Activated T-helper 1 cell treated with anti-CD3 and anti-CD28 coated beads, Interleukin-12 subunit alpha, Interleukin-12 subunit beta, Interleukin-2, Interleukin-4 antibody, amounts not matched to agents 30 ng/mL and 10 ng/mL and 1 ng/mL, durations not matched to agents 14 hours and 24 hours and 36 hours (primary cell): ENCODE measurements at places on chromosomes 3 and 15. TPM values are rescaled to one million over a fixed set of nuclear protein-coding genes. Genes with fewer than 3 reads are reported as not detected.

GRCh38 chr15:62135532-62136134 lies 29.5 kb downstream of the C2CD4B start:
- no peak for DNase-seq

GRCh38 chr3:42707620-42708355 lies 5.2 kb upstream of the HHATL start:
- no peak for DNase-seq

DNA sequence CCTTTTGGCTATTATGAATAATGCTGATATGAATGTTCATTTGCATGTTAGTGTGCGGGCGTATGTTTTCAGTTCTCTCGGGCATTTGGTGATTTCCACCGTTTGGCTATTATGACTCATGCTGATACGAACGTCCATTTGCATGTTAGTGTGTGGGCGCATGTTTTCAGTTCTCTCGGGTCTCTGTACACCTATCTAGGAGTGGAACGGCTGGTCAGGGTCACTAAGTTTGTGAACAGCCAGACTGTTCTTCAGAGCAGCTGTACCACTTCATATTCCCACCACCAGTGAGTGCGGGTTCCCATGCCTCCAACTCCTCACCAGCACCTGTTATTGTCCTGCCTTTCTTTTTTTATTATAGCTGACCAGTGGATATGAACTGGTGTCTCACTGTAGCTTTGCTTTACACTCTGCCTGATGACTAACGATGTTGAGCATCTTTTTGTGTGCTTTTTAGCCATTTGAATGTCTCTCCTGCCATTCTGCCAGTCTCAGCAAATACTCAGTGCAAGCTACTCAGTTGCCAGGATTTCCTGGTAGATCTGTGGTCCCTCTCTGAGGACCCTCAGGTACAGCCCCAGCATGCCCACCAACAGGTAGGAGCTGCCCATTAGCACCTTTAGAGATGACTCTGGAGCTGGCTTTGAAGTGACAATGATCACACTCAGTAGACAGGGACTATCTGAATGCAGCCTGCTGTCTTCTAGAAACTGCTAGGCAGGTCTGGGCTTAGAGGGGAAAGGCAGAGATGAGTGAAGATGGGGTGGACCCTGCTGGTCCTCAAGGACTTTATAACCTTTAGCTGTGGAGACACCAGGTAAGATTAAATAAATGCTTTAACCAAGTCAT lies 141.1 kb downstream of the XXYLT1 start:
- DNase-seq: no peak

DNA sequence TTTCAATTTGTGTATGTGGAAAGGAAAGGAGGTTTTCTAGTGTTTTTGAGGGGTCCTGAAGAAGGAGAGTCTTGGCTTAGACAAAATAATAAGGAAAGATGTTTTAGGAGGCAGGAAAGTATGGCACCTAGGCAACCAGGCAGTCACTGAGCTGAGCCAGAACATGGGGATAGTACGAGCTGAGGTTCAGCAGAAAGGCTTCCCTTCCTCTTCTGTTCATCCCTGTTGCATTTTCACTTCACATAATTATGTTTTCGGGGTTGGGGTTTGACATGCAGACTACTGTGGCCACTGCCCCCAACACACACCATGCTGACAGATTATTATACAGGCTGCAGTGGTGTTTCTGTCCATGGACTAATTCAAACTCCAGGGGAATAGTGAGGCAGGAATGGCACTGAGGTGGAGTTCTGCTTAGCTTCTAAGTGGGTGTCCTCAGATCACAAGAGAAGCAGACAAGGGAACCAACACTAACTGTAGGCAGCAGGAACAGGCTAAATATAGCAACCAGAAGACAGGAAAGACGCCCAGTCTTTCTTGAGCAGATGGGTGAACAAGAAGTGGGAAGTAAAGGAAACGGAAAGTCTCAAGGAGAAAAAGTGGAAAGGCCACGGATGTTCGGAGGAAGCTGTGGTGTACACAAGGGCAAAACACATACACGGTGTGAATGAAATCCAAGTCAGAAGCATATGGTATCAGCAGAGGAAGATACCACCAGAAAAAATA lies 305.8 kb downstream of the PLCL2 start:
- DNase-seq: no peak

DNA sequence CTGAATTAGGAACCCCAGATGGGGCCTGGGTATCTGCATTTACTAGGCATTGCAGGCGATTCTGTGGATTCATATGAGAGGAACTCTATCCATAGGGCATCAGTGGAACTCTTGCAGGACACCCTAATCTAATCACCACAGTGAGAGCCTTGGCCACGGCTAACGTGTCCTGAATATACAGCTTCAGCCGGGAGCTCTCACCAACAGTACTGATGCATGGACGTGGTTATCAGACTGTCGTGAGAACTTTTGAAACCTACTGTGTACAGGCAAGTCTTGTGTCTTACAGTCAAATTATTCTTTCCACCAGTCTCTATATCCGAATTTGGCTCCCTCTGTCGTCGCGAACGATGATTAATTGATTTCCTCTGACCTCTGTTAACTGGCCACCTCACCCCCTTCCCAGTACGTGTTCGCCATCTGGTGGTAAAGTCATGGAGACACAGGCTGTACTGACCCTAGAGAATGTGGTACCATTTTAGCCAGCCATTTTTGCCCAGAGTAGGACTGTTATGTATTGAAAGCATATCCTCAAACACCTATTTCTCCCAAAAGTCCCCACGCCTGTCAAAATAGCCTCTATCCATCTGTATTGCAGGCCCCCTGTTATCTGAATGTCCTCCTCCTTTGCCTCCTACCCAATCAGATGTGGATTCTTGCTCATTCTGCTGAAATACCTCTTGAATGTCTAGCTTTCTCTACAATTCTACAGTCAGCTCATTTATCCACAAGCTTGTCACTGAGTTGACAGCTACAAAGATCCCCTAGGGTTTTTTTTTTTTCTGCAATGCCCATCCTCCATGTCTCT lies 39.7 kb downstream of the GLDN start:
- peak; percentile 2 for DNase-seq

- DNase-seq: no peak
These were observed 2.7 kb upstream of the MAPK6 start for GRCh38 chr15:52016316-52016715.

DNA sequence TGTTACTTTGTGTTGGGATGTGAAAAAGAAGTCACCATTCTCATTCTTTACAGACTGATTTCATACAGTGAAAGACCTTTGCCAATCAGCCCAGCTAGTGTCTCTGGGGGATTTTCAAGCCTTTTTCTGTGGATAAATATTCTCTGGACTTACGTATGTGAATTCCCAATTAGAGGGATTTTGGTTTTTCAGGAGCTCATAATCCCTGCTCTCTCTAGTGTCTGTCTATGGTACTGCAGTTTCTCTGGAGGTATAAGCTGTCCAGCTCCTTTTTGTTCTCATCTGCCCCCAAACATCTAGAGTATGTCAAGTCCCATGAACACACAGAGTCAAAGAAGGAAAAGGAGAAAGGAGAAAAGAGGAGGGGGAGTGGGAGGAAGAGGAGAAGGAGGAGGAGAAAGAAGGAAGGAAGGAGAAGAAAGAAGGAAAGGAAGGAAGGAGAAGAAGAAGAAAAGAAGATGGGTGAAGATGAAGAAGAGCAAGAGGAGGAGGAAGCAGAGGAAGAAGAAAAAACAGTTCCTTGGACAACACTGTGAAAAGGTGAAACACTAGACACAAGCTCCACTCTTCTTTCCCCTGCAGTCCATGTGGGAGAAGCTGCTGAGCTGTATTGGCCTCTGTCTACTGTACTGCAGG lies 218.6 kb downstream of the GREM1 start:
- no peak for DNase-seq

DNA sequence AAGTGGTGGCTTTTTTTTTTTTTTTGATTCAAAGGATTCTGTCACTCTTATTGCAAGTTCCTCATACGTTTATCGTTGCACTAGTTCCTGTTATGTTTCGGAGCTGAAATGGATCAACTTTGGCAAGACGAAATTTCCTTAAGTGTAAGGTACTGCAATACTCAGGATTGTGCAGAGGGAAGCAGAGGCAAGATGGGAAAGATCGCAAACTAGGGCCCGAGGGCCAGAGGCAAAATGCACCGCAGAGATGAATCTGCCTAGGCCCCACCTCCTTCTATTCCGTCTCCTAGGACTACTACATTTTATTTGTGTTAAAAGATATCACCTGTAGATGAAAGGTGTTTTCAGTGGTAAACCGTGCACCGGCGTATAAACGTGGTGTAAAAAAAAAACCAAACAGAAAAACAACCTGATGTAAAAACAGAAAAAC lies 331 bp downstream of the RNU6-1 start:
- DNase-seq: peak; percentile 37

DNA sequence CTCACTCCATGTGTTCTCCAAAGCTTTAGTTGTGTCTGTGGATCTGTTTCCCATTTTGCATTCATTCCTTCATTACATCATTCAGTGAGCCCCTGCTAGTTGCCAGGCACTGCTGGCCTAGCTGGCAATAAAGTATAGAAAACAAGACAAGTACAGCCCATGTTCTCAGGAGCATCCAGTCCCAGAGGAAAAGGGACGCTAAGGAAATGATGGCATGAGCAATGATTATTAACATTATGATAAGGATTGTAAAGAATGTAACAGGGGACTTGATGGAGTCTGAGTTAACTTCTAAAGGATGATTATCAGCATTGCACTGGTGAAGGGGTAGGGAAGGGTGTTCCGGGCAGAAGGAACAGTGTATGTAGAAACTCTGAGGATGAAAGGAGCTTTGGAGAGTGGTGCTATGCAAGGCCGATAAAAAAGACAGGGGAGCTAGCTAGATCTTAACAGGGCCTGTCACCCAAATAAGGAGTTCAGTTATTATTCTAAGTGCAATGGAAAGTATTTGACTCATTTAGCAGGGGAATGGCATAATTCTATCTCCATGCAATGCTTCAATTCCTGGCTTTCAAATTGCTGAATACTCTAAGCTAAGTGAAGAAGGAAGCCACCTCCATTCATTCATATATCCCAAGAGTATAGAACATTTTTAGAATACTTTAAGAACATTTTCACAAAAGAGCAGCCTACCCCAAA lies 258.2 kb upstream of the STT3B start:
- DNase-seq: no peak

DNA sequence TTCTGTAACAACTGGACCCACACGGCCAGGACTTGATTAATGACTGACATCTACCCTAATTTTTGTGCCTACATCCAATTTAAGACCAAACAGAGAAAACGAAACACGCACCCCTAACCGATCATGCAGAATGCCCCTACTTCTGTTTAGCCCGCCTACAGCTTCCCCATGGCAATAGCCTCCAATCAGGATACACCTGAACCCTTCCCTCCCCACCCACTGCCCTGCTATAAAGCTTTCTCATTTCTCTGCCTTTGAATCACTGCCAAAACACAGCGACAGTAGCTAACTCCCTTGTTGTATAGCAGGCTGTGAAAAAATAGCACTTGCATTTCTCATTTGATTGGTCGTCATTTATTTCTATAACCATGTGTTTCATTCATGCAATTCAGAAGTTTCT lies 45.2 kb upstream of the DPPA4 start:
- no peak for DNase-seq

DNA sequence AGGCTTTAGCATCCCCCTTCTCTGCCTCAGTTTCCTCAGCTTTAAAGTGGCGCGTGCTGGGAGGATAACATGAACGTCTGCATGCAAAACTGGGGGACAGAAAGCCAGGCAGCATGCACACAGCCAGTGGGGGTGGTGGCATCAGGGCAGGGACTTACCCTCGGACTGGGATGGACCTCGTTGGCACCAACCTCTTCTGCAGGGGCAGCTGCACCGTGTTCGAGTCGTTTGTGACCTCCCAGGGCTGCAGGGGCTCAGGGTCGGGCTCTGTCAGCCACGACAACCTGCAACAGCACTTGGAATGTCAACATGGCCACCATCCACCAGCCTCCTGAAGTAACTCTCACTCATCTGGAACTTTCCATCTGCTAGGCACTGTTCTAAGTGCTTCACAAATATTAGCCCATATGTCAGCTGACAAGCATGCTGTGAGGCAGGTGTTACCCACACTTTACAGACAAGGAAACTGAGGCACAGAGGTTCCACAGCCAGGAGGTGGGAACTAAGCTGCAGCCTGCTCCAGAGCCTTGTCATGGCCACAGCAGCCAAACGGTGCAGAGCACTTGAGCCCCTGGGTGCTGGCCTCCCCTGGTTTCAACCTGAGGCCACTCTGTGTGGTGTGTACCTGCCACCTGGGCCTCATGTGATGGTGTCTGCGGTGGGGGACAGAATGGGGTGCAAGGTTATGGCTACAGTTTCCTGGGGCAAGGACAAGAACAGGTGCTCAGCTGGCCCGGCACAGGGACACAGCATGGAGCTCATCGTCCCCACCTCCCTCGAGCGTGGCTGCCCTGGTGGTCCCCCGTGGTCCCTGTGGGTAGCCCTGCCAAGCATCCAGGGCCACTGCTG lies 6.7 kb downstream of the C3orf22 start:
- no peak for DNase-seq

DNA sequence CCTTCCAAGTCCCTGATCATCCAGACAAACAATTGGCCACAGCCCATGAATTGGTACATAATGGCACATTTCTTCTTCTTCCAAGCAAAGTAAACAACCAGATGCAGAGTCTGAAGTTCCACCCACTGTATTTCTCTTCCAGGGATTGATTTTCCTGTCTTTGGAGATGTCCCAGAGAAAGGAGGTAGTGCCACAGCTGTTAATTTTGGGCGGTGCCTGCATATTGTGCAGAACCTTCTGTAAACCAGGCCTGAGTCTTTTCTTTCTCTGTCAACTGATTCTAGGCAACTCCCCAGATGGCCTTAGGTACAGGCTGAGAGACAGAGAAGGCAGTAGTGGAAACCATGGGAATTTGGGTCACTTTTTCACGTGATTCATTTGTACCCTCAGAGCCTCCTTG lies 73.5 kb upstream of the TNIK start:
- DNase-seq: no peak

DNA sequence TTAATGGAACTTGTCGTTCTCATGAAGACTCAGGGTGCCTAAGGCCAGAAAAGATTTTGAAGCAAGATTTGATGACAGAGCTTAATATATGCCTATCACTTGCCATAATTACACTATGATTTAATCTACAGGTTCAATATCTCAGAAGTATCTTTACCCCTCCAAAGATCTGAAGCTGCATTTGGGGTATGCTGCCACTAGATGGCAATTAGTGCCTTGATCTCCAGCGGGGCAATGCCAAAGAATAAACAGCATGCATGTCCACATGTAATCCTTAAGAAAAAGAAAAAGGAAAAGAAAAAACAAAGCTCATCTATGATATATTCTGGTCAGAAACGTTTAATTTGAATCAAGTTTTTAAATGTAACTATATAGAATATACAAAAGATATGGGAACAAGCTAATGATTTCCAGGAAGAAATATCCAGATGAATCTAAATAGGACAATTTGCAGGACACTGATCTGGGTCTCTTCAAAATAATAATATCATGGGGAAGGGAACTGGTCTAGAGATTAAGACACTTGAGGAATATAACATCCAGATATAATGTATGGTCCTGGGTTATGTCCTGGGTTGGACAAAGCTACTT lies 55.0 kb upstream of the SOX14 start:
- DNase-seq: no peak

DNA sequence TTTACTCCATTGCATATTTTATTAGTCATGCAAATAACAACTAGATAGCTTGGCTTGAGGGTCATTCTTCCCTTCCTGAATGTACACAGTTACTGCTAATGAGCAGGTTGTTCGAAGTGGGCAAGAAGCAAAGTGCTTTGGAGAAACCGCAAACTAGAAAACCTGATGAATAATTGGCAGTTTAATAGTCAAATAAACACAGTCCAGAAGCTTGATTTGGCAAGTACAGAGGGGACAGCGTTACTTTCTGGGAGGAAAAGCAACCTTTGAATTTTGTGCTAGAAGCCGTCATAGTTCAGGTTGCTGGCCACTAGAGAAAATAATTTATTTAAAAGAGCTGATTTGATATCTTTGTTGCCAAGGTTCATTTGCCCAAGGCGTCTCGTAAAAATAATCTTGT lies 94.9 kb downstream of the MFSD1 start:
- no peak for DNase-seq

Gene OIP5
- 15.6 and 17.6 TPM in 2 replicates for total RNA-seq

Gene GATM
- 0.86 and 1.0 TPM in 2 replicates for total RNA-seq

Gene IMPG2
- total RNA-seq: 0.05 and 0.13 TPM in 2 replicates
